Gastrocnemius medialis (tissue), 4 donors: ENCODE measurements at places on chromosomes 2 and 18.

- DNase-seq: no peak
These were observed 233.6 kb downstream of the KCNE4 start for GRCh38 chr2:223285370-223286265.

- DNase-seq: peak; percentile 26
These were observed 7.0 kb upstream of the EPG5 start for GRCh38 chr18:45974088-45974536.

DNA sequence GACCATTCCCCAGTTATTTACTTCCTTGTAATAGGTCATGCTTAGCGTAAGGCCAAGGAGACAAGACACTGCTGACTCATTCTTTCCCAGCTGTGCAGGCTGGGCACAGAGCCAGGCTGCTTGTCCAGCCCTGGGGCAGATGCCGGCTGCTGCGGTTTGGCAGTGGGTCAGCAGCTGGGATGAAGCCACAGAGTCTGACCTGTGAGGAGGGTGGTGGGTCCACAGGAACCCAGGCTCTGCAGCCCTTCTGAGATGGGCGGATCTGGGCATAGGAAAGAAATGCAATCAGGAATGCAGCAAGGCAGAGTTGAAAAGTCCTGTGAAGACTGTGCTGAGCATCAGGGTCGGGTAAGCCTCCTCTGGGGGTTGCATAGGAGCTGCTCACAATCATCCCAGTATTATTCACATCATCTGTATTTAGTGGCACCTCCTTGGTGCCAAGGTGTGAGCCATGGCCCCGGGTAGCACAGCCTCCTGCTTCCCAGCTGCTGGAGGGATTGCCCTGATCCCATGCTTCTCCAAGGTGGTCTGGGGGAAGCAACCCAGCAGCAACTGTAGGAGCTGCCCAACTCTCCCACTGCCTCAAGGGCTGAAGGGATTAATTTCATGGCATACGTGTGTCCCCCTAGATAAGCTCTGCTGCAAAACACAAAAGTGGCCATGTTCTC is 139.0 kb downstream of the DDX1 start:
- peak; percentile 82 for DNase-seq

- DNase-seq: no peak
These were observed 258.3 kb downstream of the MBD5 start for GRCh38 chr2:148279216-148279615.

GRCh38 chr2:73293534-73294171 is at the start of gene EGR4:
TSS of gene EGR4 (minus strand) at chr2:73293548. CDS start at chr2:73293317, 231 bp downstream.
- DNase-seq: no peak

DNA sequence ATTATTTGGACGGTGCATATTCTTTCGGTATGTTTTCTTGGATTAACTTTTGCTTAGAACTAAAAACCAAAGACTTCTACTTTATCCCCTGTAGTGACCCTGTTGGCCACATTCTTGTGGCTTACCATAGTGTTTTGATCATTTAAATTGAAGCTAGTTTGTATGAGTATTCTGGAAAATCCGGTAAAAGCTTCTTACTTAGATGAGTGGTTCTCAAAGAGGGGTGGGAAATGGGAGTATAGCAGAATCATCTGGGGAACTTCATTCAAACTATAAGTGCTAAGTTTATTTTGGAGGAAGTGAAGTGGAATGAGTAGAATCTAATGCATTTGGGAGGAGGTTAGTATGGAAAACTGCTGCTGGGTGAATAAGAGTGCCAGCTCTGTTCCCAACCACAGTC is 3.8 kb downstream of the PPP1CB start:
- no peak for DNase-seq

- DNase-seq: no peak
These were observed 2.0 kb downstream of the GIGYF2 start for GRCh38 chr2:232699110-232699509.

DNA sequence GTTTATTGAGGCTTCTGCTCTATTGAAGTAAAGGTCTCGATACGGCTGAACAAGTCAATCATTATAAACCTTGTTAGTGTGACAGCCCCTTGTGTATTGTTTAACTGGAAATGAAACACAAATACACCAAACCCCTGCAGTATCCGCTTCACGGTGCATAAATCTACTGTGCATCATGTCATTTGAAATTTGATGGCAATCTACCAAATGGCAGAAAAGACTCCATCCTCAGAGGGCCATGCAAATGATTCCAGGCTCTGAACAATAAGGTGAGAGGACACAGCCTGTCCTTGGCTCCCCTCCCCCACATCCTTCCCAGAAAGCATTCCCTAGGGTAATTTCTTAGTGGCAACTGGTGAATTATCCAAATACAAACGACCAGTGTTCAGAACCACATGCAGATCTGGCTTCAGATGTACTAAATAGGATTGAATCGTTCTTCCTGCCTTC is 80.6 kb downstream of the ADCYAP1 start:
- DNase-seq: no peak

DNA sequence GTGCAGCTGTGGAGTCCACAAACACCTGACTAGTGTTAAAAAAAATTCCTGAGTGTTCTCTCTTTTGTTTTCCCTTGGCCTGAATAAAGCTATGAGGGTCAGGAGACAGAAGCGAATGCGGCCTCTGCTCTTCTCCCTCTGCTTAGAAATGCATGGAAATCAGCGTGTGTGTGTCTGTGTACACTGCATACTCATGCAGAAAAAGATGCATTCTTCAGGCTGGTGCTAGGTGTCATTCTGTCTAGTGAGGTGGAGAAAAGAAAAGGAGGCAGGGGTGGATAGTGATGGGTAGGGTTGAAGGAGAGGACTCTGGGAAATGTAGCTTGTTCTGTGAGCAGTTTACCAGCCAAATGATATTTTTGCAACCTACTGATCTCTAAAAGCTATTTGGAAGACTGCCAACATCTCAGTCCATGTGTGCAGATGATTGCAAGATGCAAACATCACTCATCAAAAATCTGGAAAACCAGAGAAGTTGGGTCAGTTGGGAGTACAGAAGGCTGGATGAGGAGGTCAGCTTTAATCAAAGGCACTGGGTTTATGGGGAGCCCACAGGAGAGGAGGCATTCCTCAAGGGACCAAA is 177.7 kb downstream of the INSIG2 start:
- DNase-seq: no peak

DNA sequence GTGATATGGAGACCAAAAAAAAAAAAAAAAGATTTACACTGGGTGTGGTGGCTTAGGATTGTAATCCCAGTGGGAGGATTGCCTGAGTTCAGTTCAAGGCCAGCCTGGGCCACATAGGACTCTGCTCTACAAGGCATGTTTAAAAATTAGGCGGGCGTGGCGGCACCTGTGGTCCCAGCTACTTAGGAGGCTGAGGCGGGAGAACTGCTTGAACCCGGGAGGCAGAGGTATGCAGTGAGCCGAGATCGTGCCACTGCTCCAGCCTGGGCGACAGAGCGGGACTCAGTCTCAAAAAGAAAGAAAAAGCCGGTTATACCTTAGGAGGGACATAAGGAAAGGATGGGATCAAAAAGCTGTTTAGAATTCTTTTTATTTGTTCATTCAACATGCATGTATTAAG is 707 bp upstream of the SPDYA start:
- DNase-seq: no peak

GRCh38 chr2:94861308-94862152 is 9.7 kb upstream of the TEKT4 start:
- no peak for DNase-seq

DNA sequence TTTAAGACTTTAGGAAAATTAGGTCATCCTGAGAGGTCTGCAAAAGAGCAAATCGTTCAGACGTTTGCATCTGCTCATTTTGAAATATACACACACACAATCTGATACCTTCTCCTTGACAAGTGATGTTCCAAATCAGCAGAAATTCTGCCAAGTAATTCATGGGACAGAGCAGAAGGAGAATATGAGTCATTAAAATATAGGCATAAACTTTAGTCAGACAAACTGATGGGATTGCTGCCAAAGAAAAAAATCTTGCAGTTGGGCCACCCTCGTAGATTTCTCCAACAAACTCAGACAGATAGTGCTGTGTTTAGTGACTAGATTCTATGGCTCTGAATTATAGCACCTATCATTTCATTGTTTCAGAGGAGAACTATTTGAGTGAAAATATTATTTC is 336.3 kb downstream of the NYAP2 start:
- DNase-seq: no peak
